ENCODE measurements at places on chromosomes 7 and 10.

DNA sequence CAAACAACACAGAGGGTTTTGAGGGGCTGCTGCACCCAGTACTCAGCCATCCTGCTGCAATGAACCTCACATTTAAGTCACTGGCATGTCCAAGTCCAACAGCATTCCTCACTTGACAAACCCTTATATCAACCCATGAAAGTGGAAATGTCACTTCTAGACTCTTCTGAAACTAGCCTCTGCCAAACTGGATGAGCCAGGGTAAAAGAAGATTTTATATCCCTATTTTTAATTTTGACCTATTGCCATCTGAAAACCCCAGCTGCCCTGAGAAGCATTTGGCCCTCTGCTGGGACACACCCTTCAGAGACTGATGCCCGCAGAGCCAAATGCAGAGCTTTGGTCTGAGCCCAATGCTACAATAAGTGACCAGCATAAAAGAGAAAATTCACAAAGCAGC, 201.1 kb downstream of the ANK3 start:
- DNase-seq = no peak

DNA sequence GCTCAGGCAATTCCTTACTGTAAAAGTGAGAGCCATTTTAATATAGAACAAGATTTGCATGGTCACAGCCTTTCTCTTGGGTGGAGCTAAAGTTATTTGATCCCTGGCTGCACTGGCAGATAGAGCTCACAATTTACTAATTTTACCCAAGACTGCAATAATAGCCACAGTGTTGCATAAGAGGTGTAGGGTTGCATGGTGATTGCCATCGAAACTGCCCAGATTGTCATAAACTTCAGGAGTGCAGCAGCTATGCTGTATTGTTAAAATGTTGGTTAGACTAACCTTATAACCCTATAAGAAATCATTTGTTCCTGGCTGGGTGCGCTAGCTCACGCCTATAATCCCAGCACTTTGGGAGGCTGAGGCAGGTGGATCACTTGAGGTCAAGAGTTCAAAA, 50.0 kb downstream of the VCL start:
- no peak for DNase-seq

GRCh38 chr7:130909881-130910672, 176.1 kb upstream of the KLF14 start:
- no peak for DNase-seq

DNA sequence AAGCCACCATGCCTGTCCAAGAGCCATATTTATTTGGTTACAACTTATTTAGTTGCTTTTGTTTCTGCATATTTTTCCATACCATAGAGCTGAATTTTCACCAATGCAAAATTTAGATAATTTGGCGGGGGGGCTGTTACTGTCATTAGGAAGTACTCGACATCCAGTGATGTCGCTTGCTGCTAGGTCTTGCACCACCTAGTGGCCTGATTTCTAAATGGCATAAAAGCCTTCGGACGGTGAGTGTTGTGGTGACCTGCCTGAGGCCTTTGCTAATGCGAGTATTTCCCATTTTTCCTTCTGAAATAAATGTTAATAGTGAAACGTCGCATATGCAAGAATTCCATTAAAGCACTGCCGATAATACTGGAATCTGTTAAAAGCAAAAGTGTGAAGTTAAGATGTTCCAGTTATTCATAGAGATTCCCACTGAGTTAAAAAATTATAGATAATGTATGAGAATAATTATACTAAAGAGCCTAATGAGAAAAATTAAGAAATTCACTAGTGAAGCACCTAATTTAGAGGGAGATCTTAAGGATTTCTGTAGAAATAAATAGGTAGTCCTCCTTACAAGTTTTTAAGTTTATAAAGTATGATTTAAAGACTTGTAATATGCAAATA, 86.1 kb upstream of the DNAJB6 start:
- peak; percentile 34 for DNase-seq

DNA sequence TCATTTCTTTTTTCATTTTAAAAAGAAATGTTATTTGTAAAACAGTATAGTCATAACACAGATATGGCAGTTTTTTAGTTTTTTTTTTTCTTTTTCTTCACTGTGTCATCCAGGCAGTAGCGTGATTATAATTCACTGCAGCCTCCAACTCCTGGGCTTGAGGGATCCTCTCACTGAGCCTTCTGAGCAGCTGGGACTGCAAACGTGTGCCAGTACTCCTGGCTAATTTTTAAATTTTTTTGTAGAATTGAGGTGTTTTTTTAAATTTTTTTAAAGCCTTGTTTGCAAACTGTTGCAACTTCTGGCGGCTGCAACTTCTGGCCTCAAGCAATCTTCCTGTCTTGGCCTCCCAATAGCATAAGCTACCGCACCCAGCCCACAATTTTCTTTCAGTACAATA, 63.0 kb downstream of the HELLS start:
- DNase-seq = no peak

DNA sequence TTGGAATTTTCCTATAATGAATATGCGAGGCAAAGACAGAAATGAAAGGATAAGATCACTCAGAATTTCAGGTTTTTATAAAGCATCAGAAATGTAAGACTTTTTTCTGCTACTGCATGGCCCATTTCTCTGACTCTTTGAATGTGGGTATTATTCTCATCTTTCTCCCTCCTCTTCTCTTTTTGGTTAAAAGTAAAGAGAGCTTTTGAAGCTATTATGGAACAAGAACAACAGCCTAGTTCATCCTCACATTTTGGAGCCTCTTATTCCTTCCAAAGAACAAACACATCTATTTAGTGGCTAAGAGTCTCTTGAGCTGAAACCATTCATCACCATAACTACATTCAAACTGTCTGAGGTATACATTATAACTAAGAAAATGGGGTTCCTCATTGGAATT, 19.4 kb upstream of the ATRNL1 start:
- no peak for DNase-seq

- DNase-seq = peak; percentile 12
Observed at GRCh38 chr7:24907311-24907886, 72.6 kb downstream of the OSBPL3 start.

DNA sequence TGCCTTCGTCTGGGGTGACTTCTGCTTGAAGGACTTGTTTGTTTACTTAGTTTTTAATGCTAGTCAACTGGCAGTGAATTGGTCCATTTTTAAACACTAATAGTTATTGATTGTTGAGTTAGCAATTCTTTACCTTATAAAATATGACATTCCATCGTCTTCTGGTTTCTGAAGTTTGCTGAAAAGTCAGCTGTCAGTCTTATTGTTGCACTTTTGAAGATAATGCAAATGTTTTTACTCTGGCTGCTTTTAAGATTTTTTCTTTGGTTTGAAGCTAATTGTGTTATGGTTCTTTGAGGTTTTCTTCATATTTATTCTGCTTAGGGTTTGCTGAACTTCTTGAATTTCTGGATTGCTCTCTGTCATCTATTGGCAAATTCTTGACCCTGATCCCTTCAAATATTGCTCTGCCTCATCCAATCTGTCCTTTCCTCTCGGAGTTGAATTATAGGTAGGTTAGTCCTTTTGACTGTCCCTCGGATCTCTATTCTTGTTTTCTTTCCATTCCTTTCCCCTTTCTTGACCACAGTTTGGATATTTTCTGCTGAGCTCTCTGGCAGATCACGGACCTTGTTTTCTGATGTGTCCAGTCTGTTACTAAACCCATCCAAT, 24.2 kb downstream of the MGMT start:
- DNase-seq = no peak

- no peak for DNase-seq
Observed at GRCh38 chr10:79349072-79349491, 1.8 kb downstream of the PPIF start.

GRCh38 chr10:59991661-59992060, 85.3 kb upstream of the CCDC6 start:
- no peak for DNase-seq

DNA sequence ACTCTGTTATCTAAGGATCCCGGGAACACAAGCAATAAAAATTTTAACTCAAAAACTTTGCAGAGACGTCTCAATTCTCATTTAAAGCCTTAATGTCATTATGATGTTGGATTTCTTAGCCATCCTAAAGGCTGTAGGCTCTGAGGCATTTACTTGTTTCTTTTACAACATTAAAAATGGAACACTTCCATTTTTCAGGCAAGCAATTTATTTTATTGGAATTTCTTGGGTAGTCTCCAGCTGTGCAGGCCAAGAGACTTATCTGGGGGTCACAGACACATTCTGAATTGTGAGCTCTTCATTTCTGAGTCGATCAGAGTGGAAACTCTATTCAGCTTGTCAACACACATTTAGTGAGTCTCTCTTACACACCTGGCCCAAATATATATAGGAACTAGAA, 48.0 kb upstream of the KIF5B start:
- DNase-seq = no peak

DNA sequence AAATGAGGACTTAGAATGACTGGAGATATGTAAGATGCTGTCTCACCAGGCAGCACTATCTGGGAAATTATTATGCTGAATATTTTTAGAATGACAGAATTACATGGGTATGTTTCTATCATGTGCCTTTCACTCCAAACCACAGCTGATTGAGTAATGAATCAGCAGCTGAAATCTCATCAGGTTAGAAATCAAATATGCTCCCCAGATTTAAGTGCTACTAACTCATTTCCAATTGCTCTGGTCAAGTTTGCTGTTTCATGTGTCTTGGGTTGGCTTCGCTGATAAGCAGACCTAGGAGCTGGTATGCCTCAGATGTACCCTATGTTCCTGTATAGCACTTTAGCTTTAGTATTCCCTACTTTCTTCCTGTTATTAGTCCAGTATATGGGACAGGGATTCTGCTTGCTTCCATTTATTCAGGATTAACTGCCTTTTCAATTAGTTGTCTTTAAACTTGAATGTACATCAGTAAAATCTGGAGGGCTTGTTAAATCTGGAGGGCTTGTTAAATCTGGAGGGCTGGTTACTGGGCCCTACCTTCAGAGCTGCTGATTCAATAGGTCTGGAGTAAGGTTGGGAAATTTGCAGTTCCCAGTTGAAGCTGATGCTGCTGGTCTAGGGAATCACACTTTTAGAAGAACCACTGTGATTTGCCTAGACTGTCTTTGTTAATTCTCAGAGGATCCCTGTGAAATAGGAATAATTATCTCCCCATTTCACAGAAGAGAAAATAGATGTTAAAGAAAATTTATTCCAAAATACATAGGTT, 172.9 kb downstream of the DKK1 start:
- DNase-seq = no peak

- DNase-seq = no peak
Observed at GRCh38 chr7:67738958-67739357, 742.3 kb downstream of the TYW1 start.

DNA sequence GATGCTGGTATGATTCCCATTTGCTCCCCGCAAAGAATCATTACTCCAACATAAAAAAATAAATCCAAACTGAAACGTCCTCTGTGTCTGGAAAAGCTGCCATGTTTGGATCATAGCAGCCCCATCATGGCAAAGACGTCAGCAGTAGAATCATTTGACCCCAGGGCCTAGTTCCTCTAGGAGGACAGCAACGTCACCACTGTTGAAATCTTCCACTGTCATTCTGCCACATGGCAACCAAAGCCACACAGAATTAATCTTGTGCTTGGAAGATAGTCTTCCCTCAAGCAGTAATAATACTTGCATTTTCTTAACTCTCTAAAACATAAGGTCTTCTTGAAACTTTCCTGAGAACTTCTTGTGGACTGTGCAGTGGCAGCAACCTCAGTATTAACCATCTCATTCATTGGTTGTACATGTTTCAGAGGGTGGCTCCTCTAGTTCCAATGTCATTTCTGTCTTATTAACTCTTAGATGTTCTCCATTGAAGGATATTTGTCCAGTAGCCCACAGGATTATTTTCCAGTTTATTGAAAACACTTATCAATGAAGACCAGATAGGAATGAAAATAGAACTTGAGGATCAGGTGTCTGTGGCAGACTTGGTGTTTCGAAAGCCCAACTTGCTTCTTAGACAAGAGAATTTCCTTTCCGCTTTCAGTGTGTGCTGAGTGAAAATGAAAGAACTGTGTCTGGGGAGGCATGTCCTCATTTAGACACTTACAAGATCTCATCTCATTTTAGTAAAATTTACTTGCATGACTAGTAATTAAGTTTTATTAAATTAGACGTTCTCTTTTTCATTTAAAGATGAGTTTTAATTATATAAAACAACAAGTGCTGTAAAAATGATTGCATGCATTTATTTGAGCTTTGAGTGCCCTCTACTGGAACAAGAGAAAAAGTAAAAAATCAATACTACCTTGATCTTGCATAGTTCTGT, 28.9 kb upstream of the INHBA start:
- DNase-seq = no peak

- no peak for DNase-seq
Observed at GRCh38 chr10:15137636-15138035, 30.9 kb downstream of the NMT2 start.

DNA sequence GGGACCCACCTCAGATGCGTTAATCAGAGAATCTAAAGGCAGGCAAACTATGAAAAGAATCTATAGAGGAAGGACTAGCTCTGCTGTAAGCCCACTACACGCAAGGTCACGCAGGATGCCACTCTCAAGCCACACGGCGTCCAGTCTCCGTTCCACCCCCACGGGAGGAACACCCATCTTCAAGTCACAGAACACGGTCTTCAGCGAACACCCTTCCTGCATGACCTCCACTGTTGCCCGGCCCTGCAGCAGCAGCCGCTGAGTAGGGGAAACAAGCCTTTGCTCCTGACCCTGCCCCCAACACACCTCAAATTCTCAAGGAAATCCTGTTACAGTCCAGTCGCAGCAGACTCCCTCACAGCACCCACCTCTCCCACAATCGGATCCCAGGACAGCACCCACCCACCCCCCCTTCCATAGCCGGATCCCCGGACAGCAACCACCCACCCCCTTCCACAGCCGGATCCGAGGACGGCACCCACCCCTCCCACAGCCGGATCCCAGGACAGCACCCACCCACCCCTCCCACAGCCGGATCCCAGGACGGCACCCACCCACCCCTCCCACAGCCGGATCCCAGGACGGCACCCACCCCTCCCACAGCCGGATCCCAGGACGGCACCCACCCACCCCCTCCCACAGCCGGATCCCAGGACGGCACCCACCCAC, 133.7 kb downstream of the DIP2C start:
- no peak for DNase-seq

DNA sequence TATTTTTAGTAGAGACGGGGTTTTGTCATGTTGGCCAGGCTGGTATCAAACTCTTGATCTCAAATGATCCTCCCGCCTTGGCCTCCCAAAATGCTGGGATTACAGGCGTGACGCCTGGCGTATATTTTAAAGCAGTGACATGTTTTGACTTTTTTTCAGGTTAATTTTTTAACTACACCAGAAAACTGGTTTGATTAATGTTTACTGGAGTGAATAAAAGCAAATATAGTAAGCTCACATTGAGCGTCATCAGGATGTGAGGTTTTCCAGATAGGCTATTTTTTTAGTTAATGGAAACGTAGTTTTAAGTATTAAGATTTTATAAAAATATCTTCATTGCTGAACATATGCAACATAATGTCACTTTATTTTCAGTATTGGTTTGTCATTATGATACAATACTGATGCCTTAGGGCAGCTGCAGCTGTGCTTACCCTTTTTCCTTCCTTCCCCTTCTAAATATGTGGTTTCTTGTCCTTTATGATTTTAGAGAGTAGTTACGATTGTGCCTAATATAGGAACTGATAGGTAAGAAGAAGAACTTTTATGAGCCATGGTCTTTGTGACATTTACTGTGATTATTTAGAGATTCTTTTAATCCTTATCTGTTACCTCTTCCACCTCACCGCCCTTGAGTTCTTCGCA, 37.3 kb downstream of the TMEM60 start:
- no peak for DNase-seq

Measured in effector CD4-positive, alpha-beta T cell (primary cell).